ENCODE measurements at places on chromosomes 1 and 21.

GRCh38 chr1:44327679-44328491 is 27.2 kb downstream of the ERI3 start:
- no peaks in the 10 kb centered on the region for H3K27me3 ChIP-seq
- H3K4me1 ChIP-seq: peaks cover 45% of the 10 kb centered on the region
- H3K27ac ChIP-seq: peak overlapping the region; percentile 72
- H3K36me3 ChIP-seq: peaks cover 25% of the 10 kb centered on the region
- H3K4me3 ChIP-seq: no peak overlapping the region

GRCh38 chr21:16773206-16773605 is 739.6 kb upstream of the CXADR start:
- H3K36me3 ChIP-seq: no peaks in the 10 kb centered on the region
- no peaks in the 10 kb centered on the region for H3K27me3 ChIP-seq
- no peak overlapping the region for H3K27ac ChIP-seq

DNA sequence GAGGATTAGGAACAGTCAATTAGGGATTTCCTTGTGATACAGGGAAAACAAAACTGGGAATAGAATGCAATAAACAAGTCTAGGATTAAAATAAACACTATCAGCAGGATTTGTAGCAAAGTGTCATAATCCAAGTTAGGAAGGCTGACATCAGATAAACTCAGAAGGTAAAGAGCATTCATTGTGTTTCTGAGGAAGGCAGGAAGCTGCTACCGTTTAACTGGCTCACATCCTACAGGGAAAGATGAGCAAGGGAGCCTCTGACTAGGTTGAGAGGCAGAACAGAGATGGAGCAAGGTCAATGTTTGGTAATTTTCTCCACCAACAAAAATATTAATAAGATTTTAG is 124.7 kb downstream of the POU2F1 start:
- no peak for DNase-seq
- H3K36me3 ChIP-seq: no peaks in the 10 kb centered on the region
- H3K4me1 ChIP-seq: no peaks in the 10 kb centered on the region

GRCh38 chr1:24349891-24350290 is 30.7 kb downstream of the GRHL3 start:
- H3K4me1 ChIP-seq: no peaks in the 10 kb centered on the region
- no peaks in the 10 kb centered on the region for H3K36me3 ChIP-seq
- no peaks in the 10 kb centered on the region for H3K27me3 ChIP-seq
- no peak for DNase-seq
- no peak overlapping the region for H3K27ac ChIP-seq

Measured in PC-9 (cell line).